ENCODE measurements at places on chromosomes 6 and 20.

GRCh38 chr6:32371229-32371628 is 474 bp downstream of the TSBP1 start:
- DNase-seq = no peak

GRCh38 chr6:149686230-149686629 is 31.7 kb downstream of the LATS1 start:
- DNase-seq = no peak

- DNase-seq = no peak
These were observed 9.4 kb upstream of the SLC4A11 start for GRCh38 chr20:3248167-3248992.

GRCh38 chr20:24640686-24641085 is 171.3 kb downstream of the SYNDIG1 start:
- no peak for DNase-seq
